Naive thymus-derived CD4-positive, alpha-beta T cell (primary cell): ENCODE measurements at places on chromosomes 6 and 20. TPM values are rescaled to one million over a fixed set of nuclear protein-coding genes. Genes with fewer than 3 reads are reported as not detected.

The DAAM2 gene
- not detected for polyA plus RNA-seq

GRCh38 chr20:10739566-10739965 lies 65.8 kb upstream of the JAG1 start:
- DNase-seq = no peak

The MOCS1 gene
- 1.0 TPM for polyA plus RNA-seq

- DNase-seq = no peak
Observed at GRCh38 chr6:169794317-169795055, 43.1 kb downstream of the ERMARD start.

GRCh38 chr20:584161-584970 lies 25.7 kb downstream of the TCF15 start:
- DNase-seq = no peak

The TRIM31 gene
- not detected for polyA plus RNA-seq

DNA sequence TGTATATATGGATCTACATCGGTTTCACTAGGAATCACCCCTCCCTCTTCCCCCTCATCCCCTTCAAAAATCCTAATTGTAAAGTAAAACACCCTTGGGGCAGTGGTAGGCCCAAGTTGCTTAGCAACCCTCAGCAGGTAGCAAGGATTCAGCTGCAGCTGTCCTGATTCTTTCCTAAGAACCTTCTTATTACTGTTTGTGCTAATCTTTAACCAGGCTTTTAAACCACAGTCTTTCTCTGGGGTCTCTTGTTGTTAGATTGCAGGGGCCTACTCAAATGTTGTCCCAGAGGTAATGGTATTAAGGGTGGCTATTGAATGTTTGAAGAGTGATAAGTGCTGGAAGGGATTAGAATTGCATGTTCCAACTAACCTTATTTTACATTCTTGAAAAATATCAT lies 46.4 kb downstream of the PRL start:
- DNase-seq = no peak

DNA sequence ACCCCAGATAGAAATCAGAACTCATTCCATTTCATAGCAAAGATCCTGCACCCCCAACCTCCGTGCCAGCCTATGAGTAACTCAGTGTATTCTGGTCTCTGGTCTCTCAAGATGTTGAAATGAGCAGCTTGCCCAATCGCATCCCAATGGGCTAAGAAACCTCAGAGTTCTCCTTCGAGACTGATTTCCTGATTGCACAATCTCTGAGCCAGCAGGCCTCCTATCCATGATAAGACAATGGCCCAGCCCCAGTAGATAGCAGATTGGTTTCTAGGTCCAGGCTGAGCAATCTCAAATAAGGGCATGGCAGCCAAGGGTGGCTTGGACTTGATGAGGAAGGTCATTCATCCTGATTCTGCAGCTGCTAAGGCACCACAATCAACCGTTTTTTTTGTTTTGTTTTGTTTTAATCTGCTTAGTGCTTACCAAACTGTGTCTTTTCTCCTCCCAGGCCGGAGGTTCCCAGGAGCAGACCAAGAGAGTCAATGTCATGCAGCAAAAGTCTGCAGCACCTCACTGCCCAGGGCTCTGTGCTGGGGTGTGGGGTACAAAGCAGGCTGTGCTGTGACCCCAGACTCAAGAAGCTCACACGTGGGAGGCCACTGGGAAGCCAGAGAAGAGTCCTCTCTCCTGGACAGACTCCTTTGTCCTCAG lies 125.1 kb upstream of the NXT1 start:
- DNase-seq = no peak

DNA sequence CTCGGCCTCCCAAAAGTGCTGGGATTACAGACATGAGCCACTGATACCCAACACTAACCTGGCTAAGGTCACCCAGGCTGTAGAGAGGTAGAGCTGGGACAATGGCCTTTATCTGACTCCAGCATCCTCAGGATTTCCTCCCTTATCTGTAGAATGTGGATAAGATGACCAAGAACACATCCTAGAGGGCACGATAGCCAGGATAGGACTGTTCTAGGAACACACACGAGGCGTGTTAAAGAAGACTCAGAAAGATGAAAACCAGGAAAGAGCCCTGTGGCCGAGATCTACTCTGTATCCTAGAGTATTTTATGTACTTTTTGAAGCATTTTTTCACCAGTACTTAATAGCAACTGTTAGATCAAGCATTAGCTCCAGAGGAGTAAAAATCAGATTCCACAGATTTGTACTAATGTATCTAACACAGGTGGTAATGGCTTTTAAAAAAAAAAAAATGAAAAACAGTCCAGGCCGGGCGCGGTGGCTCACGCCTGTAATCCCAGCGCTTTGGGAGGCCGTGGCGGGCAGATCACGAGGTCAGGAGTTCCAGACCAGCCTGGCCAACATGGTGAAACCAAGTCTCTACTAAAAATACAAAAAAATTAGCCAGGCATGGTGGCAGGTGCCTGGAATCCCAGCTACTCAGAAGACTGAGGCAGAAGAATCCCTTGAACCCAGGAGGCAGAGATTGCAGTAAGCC lies 17.3 kb downstream of the PPP1R10 start:
- no peak for DNase-seq

- DNase-seq = no peak
Observed at GRCh38 chr6:87543696-87544473, 45.9 kb downstream of the RARS2 start.

The NEDD9 gene
- 30.7 TPM for polyA plus RNA-seq

The KIFC1 gene
- polyA plus RNA-seq = 0.18 TPM

GRCh38 chr6:46549155-46549554 lies 57.9 kb upstream of the RCAN2 start:
- DNase-seq = no peak

DNA sequence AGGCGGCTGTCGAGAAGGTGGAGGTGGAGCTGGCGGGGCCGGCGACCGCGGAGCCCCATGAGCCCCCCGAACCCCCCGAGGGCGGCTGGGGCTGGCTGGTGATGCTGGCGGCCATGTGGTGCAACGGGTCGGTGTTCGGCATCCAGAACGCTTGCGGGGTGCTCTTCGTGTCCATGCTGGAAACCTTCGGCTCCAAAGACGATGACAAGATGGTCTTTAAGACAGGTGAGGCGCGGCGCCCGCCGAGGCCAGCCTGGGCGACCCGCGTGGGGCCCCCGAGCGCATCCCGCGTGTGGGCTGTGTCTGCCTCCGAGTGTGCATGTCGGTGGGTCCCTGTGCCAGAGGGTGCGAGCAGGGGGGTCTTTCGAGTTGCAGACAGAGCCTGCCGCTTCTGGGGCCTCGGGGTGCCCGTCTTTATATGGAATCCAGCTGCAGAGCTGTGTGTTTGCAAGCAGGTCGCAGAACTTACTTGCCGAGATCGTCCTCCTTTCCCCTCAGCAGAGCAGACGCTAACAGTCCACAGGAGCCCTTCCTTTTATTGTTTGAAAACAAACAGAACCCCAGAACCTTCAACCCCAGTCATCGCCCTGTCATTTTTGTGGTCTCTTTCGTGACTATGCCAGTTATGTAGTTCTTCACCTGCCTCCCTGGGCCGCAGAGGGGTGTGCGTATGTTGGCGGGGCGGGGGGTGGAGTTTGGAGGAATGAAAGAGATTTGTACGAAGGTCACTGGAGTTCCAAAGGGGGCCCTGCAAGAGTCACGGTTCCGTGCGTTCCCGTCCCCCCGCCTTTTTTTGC lies 766 bp downstream of the SLC16A10 start:
- peak; percentile 80 for DNase-seq

DNA sequence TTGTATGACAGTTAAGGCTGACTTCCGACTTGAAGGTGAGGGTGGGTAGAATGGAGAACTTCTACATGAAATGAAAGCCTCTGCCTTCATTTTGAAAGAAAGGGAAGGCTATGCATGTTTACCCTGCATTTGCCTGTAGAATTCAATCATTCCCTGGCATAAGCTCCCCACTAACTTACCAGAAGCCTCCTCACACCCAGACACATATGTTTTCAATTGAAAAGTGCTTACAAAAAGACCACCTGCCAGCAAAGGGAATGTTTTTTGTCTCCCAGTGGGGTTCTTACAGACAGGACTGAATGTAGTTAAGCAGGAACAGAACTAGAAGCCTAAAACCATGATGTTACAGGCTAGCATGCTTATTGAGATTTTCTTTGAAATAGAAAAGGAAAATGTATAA lies 392.1 kb upstream of the HSF2 start:
- no peak for DNase-seq

DNA sequence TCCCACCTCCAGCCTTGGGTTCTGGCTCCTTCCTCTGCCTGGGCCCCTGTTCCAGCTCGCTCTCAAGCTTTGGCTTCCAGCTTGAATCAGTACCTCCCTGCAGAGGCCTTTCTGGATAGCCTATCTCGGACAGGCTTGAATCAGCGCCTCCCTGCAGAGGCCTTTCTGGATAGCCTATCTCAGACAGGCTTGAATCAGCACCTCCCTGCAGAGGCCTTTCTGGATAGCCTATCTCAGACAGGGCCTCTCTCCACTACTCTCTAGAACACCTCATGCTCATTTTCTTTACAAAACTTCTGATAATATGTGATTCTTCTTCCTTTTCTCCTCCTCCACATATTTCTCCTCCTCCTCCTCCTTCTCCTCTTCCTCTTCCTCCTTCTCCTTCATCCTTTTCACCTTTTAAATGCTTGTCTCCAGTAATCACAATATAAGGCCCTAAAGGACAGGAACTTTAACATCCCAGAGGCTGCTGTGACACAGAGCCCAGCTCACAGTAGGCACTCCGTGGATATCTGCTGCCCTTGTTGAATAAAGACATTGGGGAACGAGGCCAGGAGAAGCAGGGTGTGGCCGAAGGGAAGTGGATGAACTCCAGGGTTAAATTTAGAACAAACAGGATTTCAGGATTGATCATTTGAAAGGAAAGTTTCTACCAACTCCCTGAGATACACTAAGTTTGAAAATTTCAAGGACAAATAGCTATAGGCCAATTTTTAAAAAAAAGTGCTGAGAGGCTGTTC lies 9.3 kb upstream of the RPS6KA2 start:
- no peak for DNase-seq
